Mucosa of gallbladder (tissue), 1 donor: ENCODE measurements at places on chromosomes 3 and 15. TPM values are rescaled to one million over a fixed set of nuclear protein-coding genes. Genes with fewer than 3 reads are reported as not detected.

The P2RY1 gene
- total RNA-seq, result 9.1 TPM

DNA sequence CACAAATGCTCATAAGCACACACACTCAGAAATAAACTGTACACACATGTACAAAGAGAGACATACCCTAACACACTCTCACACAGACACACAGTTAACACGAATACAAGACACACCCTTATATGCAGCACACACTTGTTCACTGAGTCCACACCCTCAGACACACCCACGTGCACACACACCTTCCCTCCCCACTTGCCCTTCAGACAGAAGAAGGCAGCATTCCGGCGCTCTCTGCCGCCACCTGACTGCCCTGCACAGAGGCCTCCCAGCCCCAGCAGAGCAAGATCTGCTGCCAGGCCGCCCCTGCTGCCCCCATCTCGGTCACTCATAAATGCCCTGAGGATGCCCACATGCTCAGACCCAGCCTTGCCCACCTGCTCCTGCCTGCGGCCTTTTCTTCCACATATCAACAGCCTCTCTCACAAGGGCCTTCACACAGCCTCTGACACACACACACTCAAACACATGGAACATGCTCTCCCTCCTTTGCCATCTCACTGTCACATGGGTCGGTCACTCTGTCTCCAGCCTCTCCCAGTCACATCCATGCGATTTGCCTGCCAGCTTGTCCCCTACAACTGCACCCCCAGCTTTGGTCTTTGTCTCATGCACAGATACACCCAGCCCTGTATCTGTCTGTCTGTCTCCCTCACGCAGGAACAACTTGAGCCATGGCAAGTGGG lies 71.1 kb downstream of the EPHB3 start:
- DNase-seq, result peak; percentile 20

DNA sequence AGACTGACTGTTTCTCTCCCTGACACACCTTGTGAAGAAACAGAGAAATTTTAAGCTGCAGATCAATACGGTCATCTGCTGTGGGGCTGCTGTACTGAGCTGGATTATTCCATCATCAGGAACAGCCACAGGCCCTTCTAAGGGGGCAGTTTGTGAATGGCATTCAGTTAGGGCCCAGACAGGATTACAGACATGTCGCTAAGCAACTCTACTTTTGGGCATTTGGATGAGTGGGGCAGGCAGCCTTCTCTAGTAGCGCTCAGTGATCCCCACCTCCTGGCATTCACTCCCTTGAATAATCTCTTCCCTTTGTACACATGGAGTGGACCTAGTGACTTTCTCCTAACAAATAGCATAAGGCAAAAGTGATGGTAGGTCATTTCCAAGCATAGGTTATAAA lies 144.4 kb upstream of the RARB start:
- no peak for DNase-seq

GRCh38 chr3:111998636-111999483 lies at the start of gene TAGLN3:
TSS of gene TAGLN3 (plus strand) at chr3:111998922. CDS start at chr3:111999423, 501 bp downstream.
- DNase-seq, result no peak

- DNase-seq, result no peak
These were observed 260.7 kb downstream of the THSD4 start for GRCh38 chr15:71375934-71376333.

The GPR62 gene
- total RNA-seq, result 0.55 TPM

DNA sequence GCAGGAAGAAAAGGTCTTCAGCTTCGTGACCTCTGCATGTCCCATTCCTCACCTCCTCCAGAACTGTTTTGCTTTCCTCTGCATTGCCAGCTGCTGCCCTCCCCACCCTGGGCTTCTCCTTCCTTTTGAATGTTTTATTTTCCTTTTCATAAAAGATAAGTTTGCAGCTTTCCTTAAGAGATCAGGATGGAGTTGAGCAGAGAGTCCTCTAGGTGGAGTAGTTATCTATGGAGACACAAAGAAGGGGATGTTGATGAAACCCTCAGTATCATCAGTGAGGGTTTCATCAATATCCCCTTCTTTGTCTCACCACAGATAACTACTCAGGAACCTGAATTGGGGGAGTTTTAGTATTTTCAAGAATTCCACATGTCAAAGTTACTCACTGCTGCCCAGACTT lies 19.0 kb upstream of the SLC25A36 start:
- no peak for DNase-seq

- no peak for DNase-seq
These were observed 137.4 kb downstream of the MBNL1 start for GRCh38 chr3:152405915-152406802.

DNA sequence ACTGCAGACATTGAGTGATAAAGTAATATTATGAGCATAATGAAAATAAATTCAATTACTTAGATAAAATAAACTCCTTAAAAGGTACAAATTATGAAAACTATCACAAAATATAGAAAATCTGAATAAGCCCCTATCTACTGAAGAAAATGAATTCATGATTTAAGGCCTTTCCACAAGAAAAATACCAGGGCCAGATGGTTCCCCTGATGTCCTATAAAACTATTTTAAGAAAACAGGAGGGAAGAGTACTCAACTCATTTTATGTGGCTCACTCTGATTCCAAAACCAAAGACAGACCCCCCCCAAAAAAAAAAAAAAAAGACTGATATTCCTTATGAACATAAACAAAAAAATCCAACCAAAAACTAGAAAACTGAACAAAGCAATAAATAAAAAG lies 59.9 kb downstream of the ADAM10 start:
- no peak for DNase-seq

The COL8A1 gene
- total RNA-seq, result 3.7 TPM

DNA sequence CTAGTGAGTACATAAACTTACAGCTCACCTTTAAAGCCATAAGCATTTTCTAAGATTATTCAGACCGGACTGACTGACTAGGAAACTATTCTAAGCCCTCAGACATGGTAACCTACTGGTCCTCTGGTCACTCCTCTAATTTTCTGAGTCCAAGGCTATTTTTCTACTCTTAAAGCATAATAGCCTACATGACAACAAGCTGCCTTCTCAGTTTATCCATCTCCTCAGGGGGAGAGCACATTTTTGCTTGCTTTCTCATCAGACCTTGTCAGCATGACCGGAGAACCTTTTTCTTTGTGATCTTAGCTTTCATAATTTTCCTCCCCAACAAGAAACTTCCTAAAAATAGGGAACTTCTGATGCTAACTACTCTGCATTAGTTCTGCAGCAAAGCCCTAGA lies 38.4 kb downstream of the UBP1 start:
- no peak for DNase-seq

GRCh38 chr15:83199288-83199687 lies 8.3 kb downstream of the HDGFL3 start:
- no peak for DNase-seq

DNA sequence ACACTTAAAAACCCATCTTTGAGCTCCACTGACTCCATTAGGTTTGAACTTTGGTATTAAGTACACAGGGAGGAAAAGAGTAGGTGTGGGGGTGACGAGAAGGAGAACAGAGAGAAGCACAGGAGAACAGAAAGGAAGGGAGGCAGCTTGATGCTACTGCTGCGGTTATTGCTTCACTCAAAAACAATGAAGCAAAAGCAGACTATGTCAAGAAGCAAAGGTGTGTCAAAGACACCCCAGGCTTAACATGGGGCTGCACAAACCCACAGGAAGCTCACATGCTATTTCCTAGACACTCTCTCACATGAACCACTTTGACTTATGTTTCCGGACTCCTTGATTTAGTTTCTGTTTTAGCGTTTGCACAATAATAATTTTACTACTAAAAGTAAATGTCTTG lies 961.0 kb upstream of the CFAP20DC start:
- DNase-seq, result no peak

The EDC3 gene
- 35.9 TPM for total RNA-seq

- DNase-seq, result no peak
These were observed 26.2 kb upstream of the HACD2 start for GRCh38 chr3:123611082-123611481.

- peak; percentile 65 for DNase-seq
These were observed 124.6 kb downstream of the AKAP13 start for GRCh38 chr15:85504749-85505676.

The ITPKA gene
- total RNA-seq, result 3.2 TPM

The LRRIQ4 gene
- not detected for total RNA-seq

GRCh38 chr3:169618894-169619792 lies 44.4 kb downstream of the MECOM start:
- no peak for DNase-seq

The HIGD1A gene
- total RNA-seq, result 96.7 TPM

DNA sequence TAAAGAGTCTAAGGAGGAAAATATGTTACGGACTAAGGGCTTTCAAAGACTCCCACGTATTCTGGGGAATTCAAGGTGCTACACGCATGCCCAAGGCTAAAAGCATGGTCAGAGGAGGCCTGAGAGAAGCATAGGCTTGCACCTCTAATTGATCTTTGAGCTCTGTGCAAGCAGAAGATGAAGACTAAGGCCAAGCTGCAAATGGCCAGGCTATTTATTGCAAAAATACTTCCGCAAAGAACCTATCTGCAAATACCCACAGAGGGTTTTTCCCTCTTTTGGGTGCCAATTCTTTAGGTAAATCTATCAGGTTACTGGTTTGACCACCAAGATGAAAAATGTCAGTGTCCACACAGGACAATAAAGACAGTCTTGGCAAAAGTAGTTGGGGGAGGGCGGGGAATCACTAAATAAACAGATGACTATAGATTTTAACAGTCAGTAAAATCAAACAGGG lies 119.5 kb downstream of the STAG1 start:
- DNase-seq, result no peak

The ITIH3 gene
- total RNA-seq, result 2.0 TPM

GRCh38 chr3:123044981-123045763 lies 17.6 kb upstream of the SEMA5B start:
- no peak for DNase-seq

- peak; percentile 4 for DNase-seq
These were observed 13.9 kb downstream of the NR1I2 start for GRCh38 chr3:119795849-119796248.

GRCh38 chr15:89654847-89655805 lies at the start of gene KIF7:
TSS of gene KIF7 (minus strand) at chr15:89655467. CDS start at chr15:89652930, 2,537 bp downstream.
- no peak for DNase-seq

DNA sequence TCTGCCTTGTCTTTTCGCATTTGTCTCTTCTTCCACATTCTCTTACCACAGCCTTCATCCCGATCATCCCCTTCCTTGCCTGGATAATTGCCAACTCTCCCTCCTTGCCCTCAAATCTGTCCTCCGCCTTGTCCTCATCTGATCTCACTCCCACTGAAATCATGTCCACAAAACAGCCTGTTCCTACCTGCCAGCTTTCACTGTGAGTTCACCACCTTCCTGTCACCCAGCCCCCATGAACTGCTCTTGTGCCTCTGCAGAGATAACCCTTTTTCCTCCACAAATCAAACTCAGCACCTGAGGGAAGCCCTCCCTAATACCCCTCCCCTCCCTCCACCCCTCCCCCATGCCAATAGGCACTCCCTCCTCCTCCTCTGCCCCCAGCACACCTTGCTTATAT lies 4.8 kb upstream of the ADCY5 start:
- no peak for DNase-seq

The ALS2CL gene
- total RNA-seq, result 43.8 TPM

The ANKRD34C gene
- total RNA-seq, result not detected

DNA sequence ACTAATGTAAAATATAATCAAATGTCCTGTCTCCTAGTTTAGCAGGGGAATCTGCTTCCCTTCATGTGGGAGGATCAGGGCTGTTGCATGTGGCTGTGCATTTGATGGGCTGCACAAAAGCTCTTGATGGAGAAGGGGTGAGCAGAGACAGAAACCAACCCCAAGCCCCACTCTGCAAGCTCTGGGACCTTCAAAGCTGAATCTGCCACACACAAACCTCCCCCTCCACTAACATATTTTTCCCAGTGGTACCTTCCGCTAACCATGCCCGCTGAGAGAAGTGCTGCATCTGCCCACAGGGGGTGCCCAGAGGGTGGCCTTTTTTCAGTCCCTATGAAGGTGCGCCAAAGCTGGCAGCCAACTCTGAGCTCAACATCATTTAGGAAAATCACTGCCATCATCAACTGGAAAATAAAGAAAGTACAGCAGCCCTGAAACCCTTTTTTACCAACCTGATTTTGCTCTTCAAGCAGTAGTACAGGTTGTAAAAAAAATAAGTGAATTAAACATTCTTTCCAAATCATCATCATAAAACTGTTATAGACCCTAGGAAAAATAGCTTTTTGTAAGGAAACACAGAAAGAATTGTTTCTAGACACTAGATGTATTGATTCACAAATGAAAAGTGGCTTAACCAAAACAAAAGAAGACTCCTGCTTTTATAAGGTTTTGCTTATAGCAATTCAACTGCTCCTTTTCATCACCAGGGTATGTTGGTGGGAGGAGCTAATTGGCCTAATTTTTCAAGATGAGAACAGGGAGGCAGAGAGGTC lies 97.0 kb downstream of the HHLA2 start:
- DNase-seq, result no peak

DNA sequence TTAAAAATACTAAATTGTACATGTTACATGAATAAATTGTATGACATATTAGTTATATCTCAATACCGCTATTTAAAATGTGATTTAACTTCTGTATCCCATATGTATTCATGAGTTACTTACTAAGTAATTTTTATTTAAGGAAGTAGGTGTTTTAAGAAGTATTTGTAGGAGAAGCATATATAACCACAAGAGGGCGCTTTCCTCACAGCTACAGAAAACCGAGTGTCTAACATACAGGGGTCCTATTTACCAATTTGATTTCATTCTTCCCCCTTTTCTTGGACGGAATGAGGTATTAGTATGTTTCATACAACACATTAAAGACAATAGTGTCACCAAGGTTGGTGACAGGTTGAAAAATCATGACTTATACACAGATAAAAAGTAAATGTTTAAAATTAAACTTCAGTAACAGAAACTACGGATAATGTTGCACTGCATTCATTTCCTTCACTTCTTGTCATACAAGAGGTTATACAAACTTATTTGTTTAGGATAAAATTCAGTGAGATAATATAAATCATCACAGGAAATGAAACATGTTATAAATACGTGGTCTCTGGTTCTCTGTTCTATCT lies 253.6 kb downstream of the MAGI1 start:
- no peak for DNase-seq

- DNase-seq, result no peak
These were observed 228.2 kb downstream of the TCF12 start for GRCh38 chr15:57146506-57147201.

GRCh38 chr15:88049506-88049905 lies 207.0 kb downstream of the NTRK3 start:
- DNase-seq, result no peak

DNA sequence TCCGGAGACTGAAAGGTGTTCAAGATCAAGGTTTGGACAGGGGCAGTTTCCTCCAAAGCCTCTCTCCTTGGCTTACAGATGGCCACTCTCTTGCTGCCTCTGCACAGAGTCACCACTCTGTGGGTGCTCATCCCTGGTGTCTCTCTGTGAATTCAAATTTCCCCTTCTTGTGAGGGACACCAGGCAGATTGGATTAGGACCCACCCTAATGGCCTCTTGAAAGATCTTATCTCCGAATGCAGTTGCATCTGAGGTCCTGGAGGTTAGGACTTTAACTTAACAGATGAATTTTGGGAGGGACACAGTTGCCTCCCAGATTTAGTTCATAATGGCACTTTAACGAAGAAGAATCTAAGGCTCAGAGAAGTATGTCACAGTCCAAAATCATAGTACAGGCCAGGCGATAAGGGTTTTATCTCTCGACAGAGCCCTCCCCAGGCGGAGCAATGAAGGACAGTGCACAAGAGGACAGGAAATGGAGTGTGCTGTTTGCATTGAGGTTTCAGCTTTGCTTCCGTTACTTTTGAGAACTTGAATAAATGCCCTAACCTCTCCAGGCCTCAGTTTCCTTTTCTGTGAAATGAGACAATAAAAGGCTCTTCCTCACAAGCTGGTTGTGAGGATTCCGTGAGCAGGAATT lies 38.9 kb upstream of the KIF23 start:
- no peak for DNase-seq
